Heart left ventricle (tissue), 16 donors: ENCODE measurements at places on chromosomes 6 and 20.
A peak's percentile ranks its signal among the peaks of the same experiment; 100 is the strongest.

- peak; percentile 45 for DNase-seq
Measured at GRCh38 chr20:19875376-19876221, 117.5 kb downstream of the RIN2 start.

- no peak for DNase-seq
Measured at GRCh38 chr6:111486475-111486874, 3.5 kb upstream of the REV3L start.

GRCh38 chr6:113732384-113732966 is 124.7 kb upstream of the MARCKS start:
- DNase-seq = peak; percentile 58

- DNase-seq = peak; percentile 52
Measured at GRCh38 chr6:81487489-81487888, 265.0 kb downstream of the TENT5A start.

- no peak for DNase-seq
Measured at GRCh38 chr6:150741633-150742200, 123.8 kb upstream of the MTHFD1L start.

- no peak for DNase-seq
Measured at GRCh38 chr20:10971096-10971495, 297.3 kb upstream of the JAG1 start.

DNA sequence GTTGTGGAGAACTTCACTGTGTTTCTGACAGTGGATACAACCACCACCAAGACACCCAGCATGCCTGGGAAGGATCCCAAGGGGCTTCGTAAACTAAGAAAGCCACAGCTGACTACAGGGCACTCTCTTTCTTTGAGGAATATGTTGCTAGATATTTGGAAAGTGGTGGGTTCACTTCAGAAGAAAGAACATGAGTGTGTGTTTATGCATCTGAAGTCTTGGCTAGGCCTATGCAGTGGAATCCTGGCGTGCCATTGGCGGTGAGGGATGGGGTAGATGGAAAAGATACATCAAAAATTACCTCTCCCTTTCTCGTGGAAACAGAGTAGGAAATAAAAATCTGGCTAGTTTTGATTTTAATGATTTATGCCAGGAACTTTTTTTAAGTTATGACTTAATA is 187.7 kb downstream of the PDE7B start:
- DNase-seq = no peak

DNA sequence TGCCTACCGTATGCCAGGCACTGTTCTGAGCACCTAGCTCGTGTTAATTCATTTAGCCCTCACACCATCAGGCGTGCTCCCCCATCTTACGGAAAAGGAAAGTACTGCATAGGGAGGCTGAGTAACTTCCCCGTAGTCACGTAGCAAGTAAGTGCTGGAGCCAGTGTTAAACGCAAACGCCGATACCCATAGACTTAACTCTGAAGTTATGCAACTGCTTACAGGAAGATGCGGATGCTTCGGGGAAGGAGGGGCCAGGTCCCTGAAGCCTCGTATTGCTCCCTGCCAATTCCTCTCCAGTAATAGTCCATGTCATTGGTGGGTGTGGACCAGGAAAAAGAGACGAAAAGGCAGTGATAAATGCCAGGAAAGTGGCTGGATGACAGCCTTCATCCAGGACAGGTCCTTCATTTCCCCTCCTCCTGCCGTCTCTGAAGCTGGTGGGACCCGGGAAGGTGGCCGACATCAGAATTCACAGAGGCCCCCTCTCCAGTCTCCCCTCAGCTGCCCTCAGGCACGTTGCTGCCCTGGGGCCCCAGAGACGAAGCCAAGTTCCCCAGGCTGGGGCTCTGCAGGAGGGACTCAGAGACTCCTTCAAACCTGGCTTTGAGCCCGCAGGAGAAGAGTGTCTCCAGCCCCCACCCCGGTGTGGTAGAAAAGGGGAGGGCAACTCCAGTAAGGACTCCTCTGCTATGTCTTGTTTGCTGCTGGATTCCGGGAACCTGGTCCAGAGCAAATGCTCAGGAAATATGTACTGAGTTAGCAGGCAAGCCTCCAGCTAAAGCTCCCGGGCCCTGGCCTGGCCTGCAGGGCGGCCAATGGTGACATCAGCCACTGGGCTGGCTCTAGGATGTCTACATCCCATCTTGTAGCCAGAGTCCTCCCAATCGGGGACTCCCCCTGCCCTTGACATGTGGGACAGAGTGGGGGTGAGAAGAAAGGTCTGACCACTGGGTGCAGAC is 37.8 kb downstream of the RAB44 start:
- DNase-seq = peak; percentile 87

- no peak for DNase-seq
Measured at GRCh38 chr20:7248281-7249201, 481.1 kb downstream of the BMP2 start.

- no peak for DNase-seq
Measured at GRCh38 chr6:159594750-159595117, 98.3 kb downstream of the SOD2 start.

- DNase-seq = no peak
Measured at GRCh38 chr6:150269130-150269856, 99.5 kb upstream of the IYD start.

- no peak for DNase-seq
Measured at GRCh38 chr20:50735813-50736212, 4.4 kb downstream of the PARD6B start.

- DNase-seq = peak; percentile 34
Measured at GRCh38 chr20:33915726-33916331, 77.9 kb upstream of the RALY start.
